ENCODE measurements at places on chromosomes 2 and 18.

DNA sequence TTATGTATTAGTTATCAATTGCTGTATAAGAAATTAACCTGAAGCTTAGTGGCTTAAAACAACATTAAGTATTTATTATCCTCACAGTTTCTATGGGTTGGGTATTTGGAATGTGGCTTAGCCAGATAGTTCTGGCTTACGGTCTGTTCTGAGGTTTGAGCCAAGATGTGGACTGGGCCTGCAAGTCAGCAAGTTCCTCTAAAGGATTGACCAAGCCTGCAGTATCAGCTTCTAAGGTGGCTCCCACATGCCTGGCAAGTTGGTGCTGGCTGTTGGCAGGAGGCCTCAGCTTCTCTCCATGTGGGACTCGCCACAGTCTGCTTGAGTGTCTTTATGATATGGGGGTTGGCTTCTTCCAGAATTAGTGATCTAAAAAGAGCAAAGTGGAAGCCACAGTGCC lies 45.0 kb upstream of the TCF4 start:
- no peaks in the 10 kb centered on the region for H3K27me3 ChIP-seq
- no peak overlapping the region for H3K27ac ChIP-seq
- no peaks in the 10 kb centered on the region for H3K36me3 ChIP-seq
- no peak overlapping the region for H3K4me3 ChIP-seq
- no peaks in the 10 kb centered on the region for H3K4me1 ChIP-seq

DNA sequence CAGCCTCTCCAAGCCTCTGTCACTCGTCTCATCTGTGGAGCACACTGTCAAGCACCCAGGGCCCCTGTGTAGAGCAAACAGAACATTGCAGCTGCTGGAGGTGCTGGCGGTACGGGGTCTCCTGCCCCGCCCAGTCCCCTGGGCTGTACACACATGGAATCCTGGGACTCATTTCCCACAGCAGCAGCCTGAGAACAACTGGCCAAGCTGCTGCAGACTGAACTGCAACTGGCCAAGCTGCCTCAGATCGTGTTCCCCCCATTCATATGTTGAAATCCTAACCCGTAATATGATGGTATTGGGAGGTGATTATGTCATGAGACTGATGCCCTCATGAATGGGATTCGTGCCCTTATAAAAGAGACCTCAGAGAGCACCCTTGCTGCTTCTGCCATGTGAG lies 130.5 kb downstream of the NCK2 start:
- peak overlapping the region; percentile 27 for H3K4me3 ChIP-seq
- peaks cover 96% of the 10 kb centered on the region for H3K4me1 ChIP-seq
- peak overlapping the region; percentile 75 for H3K27ac ChIP-seq
- no peak for DNase-seq
- H3K27me3 ChIP-seq = no peaks in the 10 kb centered on the region

DNA sequence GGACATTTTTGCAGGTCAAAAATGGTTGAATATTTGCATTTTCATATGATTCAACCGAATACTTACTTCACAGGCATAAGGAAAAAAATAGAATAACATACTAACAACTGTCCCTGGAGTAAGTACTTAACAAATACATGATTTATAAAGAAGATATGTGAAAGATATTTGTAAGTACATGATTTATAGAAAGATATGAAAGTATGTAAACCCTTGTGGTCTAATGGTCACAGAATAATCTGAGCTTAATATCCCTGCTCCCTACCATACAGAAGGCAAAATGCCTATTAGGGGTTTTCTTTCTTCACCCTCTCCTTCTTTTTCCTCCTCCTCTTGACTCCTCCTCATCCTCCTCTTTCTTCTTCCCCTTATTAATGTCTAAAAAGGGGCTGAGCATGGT lies 20.6 kb upstream of the ACTR3 start:
- H3K27me3 ChIP-seq = no peaks in the 10 kb centered on the region
- H3K4me3 ChIP-seq = no peak overlapping the region
- no peak for DNase-seq

DNA sequence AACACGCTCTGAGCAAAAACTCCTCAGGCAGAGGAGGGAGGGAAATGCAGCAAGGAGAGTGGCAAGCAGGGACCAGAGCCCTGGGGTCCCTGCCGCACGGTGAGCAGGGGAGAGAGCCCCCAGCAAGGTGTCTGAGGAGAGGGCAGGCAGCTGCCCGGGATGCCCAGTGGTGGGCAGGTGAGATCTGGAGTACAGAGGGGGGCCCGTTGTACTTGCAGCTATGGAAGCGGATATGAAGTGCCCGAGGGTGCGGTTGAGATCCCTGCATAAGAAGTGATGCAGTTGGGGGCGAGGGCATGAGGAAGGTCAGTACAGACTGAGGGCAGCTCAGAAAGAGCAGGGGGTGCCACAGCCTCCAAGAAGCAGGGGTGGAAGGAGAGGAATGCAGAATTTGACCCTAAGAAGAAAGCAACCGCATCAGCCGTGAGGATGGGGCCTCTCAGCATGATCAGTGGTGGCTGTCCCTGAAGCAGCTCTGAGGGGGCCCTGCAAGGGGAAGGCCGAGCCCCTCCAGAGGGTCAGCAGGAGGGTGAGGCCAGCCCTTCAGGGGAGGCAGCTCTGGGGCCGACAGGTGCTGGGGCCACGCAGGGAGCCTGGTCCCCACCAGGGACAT lies 29.4 kb downstream of the MTERF4 start:
- no peak for DNase-seq
- peaks cover 2% of the 10 kb centered on the region for H3K4me1 ChIP-seq
- peak overlapping the region; percentile 25 for H3K27ac ChIP-seq
- no peaks in the 10 kb centered on the region for H3K36me3 ChIP-seq

DNA sequence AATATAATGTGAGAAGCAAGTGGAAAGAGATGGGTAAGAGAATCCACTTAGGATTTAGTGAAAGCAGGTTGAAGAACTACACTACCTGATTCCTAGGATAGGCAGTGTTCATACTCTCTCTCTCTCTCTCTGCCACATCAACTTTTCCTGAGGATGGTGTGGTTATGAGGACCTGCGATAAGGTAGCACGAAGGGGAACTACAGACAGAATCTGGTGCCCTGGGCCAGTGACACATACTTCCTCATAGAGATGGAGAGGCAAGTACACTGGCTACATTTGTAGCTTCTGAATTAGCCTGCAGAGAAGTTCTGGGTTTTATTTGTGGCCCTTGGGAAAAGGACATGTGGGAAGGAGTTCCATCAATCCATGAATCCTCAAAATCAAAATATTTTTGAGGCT lies 44.5 kb downstream of the PTH2R start:
- no peak overlapping the region for H3K27ac ChIP-seq
- no peaks in the 10 kb centered on the region for H3K27me3 ChIP-seq
- no peaks in the 10 kb centered on the region for H3K4me1 ChIP-seq
- H3K36me3 ChIP-seq = no peaks in the 10 kb centered on the region
- no peak for DNase-seq

DNA sequence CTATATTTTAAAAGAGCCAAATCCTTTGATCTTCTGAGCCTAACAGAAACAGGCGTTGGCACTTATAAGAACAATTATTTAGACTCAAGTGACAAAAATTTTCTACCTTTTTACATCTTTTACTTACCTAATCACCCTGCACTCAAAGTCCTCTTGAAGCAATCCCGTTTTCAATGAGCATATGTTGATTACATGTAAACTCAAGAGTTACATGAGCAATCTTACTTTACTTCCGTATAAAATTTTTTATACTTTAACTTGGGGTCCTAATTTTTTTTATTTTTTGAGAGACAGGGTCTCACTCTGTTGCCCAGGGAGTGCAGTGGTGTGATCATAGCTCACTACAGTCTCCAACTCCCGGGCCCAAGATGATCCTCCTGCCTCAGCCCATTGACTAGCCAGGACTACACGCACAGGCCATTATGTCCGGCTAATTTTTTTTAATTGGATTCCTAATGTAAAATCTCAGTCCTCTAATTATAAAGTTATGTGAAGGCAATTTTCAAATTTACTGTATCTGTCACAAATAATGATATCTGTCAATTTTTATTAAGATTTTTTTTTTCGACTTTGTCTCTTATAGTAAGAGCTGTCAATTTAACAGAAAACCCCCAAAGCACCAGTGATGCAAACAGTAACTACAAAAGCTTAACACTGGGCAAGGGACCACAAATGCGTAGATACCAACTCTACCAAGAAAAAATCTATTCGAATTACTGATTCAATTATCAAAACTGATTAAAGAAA lies 19.1 kb upstream of the STPG4 start:
- H3K4me3 ChIP-seq = peak overlapping the region; percentile 92
- peak; percentile 16 for DNase-seq
- peaks cover 12% of the 10 kb centered on the region for H3K27me3 ChIP-seq
- H3K36me3 ChIP-seq = peaks cover 4% of the 10 kb centered on the region
- peak overlapping the region; percentile 98 for H3K27ac ChIP-seq

DNA sequence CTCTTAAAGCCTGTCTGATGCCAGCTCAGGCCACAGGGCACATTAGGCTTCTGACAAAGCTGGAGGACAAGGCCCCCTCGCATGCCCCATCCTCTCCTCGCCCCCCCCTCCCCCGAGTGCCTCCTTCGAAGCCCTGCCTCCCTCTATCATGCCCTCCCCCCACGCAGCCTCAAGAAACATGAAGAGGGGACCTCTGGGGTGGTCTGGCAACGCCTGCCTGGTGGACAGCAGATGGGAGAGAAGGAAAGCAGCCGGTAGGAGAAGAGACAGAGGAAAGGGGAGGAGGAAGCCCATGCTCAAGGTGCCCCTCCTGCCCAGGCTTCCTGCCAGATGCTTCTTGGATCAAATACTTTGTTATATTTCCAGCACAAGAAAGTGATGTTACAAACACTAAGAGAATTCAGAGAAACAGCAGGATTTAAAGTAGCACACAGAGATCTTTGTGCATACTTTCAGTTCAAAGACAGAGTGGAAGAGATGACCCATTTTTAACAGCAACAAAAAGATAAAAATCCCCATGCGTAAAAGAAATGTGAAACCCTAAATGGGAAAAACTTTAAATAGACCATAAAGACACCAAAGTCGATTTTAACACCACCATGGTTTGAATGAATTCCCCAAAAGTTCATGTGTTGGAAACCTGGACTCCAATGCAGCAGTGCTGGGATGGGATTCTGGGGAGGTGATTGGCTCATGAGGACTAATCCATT lies 19.0 kb downstream of the BOK start:
- H3K27ac ChIP-seq = no peak overlapping the region
- no peaks in the 10 kb centered on the region for H3K4me1 ChIP-seq
- H3K27me3 ChIP-seq = no peaks in the 10 kb centered on the region
- H3K4me3 ChIP-seq = no peak overlapping the region

DNA sequence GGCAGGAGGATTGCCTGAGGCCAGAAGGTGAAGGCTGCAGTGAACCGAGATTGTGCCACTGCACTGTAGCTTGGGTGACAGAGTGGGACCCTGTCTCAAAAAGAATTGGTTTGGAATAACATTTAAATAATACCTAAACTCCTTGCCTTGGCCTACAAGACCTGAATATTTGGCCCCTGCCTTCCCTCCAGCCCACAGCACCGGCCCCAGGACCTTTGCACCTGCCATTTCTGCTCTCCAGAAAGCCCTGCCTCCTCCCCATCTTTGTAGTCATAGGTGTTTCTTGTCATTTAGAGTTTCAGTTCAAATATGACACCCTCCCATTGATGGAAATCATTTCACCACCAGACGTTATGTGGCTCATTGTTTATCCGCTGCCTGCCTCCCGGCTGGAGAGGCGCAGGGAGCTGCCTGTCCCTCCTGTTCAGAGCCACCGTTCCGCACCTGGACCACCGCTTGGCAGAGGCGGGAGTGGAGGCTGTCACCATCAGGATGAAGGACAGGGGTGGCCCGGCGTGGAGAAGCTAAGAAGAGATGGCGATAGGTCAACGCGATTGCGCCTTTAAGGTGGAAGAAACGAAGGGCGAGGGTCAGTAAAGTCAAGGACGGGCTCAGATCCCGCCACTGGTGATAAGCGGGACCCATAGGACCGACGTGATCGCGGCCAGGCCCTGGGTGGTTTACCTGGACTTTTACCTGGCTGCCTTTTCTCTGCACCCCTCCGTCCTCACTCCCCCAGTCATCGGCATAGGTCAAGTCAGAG lies 638 bp upstream of the LPIN1 start:
- no peaks in the 10 kb centered on the region for H3K36me3 ChIP-seq
- H3K4me3 ChIP-seq = peak overlapping the region; percentile 64
- H3K27ac ChIP-seq = peak overlapping the region; percentile 28
- DNase-seq = no peak

GRCh38 chr2:212451786-212452231 lies 86.8 kb downstream of the ERBB4 start:
- H3K27me3 ChIP-seq = no peaks in the 10 kb centered on the region
- no peaks in the 10 kb centered on the region for H3K4me1 ChIP-seq
- no peaks in the 10 kb centered on the region for H3K36me3 ChIP-seq
- DNase-seq = no peak
- H3K27ac ChIP-seq = no peak overlapping the region

DNA sequence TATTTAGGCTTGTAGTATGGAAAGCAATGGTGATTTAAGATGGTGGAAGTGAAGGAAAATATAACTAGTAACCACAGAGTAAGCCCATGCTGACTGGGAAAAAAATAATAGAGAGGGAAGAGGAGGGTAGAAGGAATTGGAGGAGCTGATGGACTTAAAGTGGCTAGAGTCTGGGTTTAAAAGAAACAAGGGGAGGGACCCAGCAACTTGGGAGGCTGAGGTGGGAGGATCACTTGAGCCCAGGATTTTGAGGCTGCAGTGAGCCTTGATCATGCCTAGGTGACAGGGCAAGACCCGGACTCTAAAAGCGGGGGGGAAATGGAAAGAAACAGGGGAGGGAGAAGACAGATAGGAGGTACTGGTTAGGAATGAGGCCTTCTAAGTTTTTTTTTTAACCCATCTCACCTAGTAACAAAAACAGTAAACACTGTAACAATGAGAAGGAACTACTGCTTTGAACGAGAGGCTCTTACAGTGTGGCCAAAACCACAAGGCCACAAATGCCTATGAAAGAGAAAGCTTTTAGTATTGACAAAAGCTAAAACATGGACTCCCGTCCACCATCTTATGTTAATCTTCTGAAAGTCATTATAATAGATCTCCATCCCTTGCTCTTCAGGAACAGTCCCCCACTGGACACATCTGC lies 26.6 kb downstream of the METTL8 start:
- no peak overlapping the region for H3K4me3 ChIP-seq
- no peak overlapping the region for H3K27ac ChIP-seq
- H3K27me3 ChIP-seq = no peaks in the 10 kb centered on the region
- H3K36me3 ChIP-seq = no peaks in the 10 kb centered on the region
- DNase-seq = no peak

- peaks cover 18% of the 10 kb centered on the region for H3K4me1 ChIP-seq
- no peak for DNase-seq
- peaks cover 73% of the 10 kb centered on the region for H3K27me3 ChIP-seq
These were observed 11.4 kb downstream of the ASIC4 start for GRCh38 chr2:219525533-219526232.

GRCh38 chr18:77103187-77103850 lies 29.3 kb downstream of the MBP start:
- H3K4me3 ChIP-seq = peak overlapping the region; percentile 52
- H3K4me1 ChIP-seq = peaks cover 95% of the 10 kb centered on the region
- H3K27me3 ChIP-seq = no peaks in the 10 kb centered on the region
- DNase-seq = no peak

DNA sequence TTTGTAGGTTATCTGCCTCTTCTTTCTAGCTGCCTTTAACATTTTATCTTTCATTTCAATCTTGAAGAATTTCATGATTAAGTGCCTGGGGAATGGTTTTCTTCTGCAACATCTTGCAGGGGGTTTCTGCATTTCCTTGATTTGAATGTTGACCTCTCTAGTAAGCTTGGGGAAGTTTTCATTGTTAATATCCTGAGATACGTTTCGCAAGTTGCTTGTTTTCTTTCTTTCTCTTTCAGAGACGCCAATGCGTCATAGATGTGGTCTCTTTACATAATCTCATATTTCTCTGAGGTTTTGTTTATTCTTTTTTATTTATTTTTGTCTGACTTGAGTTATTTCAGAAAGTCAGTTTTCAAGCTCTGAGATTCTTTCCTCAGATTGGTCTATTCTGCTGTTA lies 225.7 kb downstream of the XIRP2 start:
- peaks cover 3% of the 10 kb centered on the region for H3K27me3 ChIP-seq
- H3K4me3 ChIP-seq = no peak overlapping the region
- H3K36me3 ChIP-seq = no peaks in the 10 kb centered on the region
- H3K4me1 ChIP-seq = no peaks in the 10 kb centered on the region
- DNase-seq = no peak
- no peak overlapping the region for H3K27ac ChIP-seq
